Globus pallidus (tissue), 1 donor: ENCODE measurements at places on chromosomes 6 and 20.

DNA sequence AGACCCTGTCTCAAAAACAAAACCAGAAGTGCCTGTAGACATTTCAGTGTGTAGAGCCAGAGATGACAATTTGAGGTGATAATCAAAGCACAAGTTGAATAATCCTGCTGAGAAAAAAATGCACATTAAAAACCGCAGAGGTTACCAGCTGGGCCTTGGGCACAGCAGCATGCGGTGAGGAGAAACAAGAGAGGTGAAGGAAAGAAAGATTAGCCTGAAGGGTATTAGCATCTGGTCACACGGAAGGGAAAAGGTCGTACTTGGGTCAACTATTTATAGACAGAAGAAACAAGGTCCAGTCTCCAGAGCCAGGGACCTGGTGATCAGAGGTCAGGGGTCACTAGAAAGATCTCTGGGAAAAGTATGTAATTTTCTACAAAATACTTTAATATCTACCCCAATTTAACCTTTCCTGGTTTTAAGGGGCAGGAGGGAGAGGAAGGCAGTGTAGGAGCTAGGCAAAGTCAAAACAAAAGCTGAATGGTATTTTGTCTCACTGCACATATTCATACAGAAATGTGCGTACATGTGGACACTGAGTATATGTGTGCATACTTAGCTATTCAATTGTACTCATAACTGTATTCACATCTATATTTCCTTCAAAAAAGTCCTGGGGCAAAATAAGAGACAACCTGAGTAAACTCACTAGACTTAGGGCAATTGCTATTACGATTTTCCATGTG lies 10.1 kb downstream of the MAP7 start:
- DNase-seq: no peak

- peak; percentile 68 for DNase-seq
Measured at GRCh38 chr6:142902636-142903053, 42.3 kb downstream of the HIVEP2 start.

DNA sequence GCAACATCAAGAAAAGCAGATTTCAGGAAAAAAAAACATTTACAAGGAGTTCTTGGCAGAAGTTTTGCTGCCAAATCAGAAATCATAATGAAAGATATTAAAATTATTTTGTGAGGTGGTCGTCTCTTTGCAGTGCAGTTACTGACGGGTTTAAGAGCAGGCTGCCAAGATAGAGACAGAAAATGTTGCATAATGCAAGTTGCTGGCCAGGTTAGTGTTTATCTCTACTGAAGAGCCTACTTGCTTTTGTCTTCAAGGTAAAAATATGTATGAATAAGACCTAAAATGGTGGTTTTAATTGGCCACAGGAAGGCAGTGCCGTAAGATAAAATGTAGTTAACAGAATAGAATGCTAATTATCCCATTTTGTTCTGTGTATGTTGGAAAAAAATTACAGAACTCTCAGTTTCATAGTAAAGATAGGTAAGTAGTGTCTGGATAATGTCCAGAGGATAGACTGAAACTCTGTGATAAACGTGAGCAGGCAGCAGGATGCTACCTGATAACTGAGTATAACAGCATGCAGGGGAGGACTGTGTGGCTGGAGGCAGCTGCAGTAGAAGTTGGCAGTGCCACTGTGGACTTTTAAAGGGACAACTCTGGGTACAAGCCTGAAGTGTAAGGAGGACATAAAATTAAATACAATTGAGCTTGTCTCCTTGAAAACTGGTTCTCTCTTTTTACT lies 13.9 kb downstream of the FOXO3 start:
- DNase-seq: no peak

DNA sequence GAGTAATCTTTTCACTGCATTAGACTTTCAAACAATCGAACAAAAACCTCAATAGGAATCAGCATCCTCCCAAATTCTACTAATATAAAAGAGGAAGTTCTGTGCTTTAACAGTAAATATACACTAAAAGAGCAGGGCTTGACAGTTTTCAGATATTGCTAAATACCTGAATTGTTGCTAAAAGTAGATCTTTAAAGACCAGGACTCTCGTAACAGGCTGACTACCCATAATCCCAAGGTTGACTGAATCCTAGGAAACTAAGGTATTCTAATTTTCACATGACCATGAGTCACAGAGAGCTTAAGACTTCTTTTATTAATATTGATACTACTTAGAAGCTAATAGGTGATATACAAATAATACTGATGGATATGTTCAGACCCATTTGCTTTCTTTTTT lies 10.1 kb downstream of the CD164 start:
- no peak for DNase-seq

GRCh38 chr6:158391276-158391675 lies 79.0 kb downstream of the TULP4 start:
- DNase-seq: no peak

DNA sequence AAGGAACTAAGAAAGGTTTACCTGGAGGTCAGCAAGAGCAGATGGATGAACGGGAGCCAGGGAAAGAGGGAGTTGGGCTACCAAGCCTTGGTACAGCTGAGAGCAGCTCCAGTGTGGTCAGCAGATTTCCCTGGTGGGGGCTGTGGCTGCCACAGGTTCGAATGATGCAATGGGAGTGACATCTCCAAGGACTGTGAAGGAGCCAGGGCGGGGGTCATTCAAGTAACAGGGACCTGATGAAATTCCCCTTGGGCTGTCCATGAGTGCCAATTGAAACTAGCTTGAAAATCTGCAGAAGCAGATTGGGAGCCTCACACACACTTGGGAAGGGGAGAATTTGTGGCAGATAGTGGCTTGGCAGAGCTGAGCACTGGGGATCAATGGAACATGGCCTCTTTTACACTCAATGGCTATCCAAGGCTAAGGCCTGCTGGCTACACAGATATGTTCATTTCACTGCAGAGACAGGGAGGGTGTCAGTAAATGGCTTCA lies 247.0 kb upstream of the ECI2 start:
- no peak for DNase-seq

- DNase-seq: no peak
Measured at GRCh38 chr6:166638573-166638964, 11.5 kb upstream of the RPS6KA2 start.

DNA sequence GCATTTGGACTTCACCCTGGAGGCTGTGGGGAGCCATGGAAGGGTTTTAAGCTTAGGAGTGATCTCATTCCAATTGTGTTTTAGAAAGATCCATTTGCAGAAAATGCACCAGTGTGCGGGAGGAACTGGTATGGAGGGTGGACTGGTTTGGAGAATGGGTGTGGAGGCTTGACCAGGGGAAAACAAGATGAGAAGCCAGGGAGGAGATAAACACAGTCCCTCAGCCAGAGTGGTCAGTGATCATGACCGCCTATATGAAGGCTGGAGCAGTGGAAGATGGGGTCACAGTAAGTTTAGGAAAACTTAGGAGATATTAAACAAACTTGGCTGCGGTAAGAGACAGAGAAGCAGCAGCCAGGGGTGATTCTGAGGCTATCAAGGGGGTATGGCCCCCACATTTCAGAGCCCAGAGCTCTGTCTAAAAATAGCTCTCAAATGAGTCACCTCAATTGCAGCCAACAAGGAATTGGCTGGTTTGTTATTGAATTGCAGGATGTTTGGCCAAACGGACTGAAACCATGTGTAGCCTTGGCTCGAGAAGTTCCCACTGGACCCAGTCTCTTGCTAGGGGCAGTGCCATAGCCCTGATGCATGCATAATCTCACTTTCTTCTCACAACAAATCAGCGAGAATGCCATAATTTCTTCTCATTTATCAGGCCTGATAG lies 159.9 kb upstream of the TOP1 start:
- peak; percentile 62 for DNase-seq

DNA sequence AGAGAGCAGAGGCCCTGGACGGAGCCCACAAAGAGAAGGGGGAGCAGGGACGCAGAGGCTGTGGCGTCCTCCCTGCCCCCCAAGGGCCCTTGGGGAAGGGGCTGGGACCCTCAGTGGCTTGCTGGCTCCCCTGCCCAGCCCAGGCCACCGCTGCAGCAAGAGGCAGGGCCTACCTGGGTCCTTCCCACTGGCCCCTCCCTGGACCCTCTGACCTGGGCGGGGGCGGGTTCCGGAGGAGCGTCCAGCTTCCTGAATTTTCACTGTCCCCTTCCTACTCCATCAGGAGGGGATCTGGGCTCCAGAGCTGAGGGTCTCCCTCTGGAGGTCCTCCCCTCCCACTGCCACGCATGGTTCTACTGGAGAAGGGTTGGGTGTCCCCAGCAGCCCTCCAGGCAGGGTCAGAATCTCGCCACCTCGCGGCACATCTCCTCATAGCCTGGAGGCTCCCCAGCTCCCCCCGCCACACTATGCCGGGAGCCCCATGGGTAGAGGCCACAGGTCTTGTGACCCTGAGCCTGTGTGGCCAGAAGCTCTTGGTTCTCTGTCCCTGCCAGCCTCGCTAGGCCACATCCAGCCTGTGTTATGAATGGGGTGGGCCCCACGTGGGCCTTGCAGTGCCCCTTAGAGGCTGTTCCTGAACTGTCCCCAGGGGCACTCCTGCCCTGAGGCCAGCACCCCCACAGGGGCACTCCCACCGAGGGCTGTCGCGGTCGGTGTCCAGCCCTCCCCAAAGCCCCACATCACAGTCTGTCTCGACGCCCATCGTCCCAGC lies 1.0 kb upstream of the SOX18 start:
- DNase-seq: no peak

DNA sequence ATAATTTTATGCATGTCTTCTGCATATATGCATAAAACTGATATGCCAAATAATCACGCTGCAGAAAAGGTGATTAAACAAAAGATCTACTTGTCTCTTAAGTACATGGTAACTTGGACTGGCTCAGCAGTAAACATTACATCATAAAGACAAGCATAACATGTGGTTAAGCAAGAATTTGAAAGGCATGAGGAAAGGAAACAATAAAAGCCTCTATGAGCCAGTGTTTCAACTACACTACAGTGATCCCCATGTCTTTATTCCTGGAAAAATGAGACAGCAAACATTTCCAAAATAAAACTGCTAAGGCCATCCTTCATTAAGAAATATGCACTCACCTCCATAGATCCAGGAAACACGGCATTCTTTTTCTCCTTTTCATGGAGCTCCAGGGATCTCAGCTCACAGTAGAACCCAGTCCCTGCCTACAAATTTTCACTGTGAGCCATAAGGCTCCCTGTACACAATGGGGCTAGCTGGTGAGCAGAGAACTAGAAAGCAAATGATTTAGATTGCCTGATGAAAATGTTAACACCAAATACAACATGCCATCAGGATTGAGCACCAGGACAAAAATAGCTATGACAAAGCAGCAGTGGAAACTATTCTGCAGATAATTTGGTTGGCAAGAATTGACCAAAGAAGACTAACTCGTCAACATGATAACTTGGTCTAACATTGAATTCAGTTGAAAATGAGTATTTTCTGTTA lies 156.1 kb downstream of the COL21A1 start:
- no peak for DNase-seq
